KG1 (cell line): ENCODE measurements at places on chromosomes 5 and 9.

DNA sequence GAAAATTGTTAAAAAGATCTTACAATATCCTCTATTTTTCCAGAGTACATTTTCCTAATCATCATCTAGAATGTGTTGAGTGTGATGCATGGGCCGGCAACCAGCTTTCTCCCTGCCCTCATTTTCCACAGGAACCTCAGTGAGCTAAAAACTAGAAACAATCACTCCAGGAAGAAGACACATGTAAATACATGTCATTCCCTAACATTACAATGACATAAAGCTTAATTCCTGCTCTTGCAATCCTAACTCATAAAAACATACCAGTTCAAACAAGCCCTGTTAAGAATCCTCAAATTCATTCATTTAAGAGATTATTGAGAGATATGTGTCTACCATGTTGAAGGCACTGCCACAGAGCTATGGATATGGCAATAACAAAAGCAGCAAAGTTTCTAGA is 18.5 kb upstream of the ZNF622 start:
- no peak for DNase-seq

- DNase-seq, result no peak
These were observed 42.7 kb downstream of the NSD1 start for GRCh38 chr5:177176175-177176711.

DNA sequence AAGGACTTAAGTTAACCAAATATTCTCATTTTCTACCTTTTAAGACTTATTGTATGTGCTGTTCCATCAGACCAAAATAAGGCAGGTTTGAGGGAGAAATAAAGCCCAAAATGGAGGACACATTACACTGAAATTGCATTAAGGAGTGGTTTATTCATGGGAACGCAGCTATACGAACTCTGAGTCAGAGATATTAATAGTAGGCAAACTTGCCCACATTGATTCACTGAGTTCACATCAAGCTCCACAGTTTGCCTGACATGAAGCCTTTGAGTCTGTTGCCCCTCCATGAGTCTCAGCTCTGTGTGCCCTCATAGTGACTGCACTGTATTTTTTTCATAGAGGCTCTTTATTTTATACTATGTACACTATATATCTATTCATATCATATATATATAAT is 135.0 kb upstream of the SNX2 start:
- no peak for DNase-seq

GRCh38 chr5:159784993-159785392 is 131.3 kb upstream of the ADRA1B start:
- no peak for DNase-seq

GRCh38 chr5:174596429-174596828 is 128.0 kb upstream of the MSX2 start:
- no peak for DNase-seq

DNA sequence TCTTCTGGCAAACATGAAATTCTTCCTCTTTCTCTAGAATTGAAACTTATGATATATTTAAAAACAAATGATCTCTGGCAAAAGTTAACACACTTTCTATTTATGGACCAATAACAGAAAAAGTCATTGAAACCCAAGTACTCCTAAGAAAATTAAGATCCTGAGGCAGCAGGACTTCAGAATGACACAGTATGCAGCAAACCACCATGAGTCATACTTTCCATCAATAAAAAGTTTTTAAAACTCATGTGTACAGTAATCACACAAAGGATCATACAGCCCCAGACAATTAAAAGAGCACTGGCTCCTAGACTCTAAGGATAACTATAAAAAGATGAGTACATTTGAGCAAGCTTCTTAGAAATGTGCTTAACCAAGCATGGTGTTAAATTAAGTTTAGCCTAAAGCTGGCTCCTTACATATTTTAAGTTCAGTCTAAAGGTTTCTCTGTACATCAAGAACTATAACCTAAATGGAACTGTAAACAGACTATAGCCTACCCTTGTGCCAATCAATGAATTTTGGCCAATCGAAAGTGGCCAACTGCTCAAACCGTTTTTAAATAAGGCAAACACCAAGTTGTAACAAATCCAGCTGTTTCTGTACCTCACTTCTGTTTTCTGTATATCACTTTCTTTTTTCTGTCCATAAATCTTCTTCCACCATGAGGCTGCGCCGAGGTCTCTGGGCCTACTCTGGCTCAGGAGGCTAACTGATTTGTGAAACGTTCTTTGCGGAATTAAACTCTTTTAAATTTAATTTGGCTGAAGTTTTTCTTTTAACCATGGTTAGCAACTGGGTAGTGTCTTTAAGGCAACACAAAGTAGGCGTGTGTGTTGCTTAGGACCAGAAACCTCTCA is 232.1 kb upstream of the PIK3R1 start:
- DNase-seq, result no peak

- no peak for DNase-seq
These were observed 124.8 kb downstream of the RANBP17 start for GRCh38 chr5:170986598-170986997.

GRCh38 chr9:115220319-115221005 is 102.5 kb upstream of the TNC start:
- DNase-seq, result no peak

GRCh38 chr9:88833946-88834345 is 157.3 kb upstream of the S1PR3 start:
- DNase-seq, result no peak
